ENCODE measurements at places on chromosomes 12 and 14.

DNA sequence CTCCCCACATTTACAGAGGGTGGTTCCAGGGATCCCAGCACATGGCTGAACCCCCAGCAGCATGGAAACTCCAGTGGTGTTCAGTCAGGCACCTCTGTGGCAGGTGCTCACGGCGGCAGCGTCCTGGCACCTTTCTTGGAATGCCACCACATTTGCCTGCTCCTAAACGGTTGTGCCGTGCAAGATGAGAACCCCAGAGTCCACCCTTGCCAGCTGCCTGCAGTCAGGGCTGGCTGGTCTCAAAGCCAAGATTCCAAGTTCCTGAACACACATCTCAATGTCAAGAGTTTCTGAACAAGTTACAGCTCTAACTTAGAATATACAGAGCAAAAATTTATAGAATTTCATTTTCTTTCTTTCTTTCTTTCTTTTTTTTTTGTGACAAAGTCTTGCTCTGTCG lies 38.7 kb downstream of the DDX51 start:
- no peak for DNase-seq

- DNase-seq = no peak
Observed at GRCh38 chr14:105085766-105086165, 20.5 kb upstream of the GPR132 start.

- DNase-seq = no peak
Observed at GRCh38 chr12:123891011-123891410, 81.6 kb downstream of the CCDC92 start.

DNA sequence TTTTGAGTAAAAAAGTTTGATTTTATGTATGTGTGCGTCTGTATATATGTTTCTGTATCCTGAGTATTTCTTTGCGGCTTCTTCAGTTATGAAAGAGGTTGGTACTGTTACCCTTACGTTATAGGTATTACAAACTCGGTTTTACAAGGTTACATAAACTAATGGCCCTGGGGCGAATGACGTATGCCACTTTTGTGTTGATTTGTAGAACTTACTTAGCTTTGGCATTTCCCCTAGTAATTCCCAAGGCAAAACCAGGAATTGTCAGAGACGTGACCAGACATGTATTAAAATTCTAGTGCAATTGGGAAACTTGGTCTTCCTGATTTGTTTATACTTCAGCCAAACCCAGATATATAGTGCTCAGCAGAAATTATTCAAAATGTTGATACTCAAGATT lies 93.3 kb downstream of the DUSP16 start:
- no peak for DNase-seq

- peak; percentile 45 for DNase-seq
Observed at GRCh38 chr12:89059721-89060541, 292.4 kb downstream of the DUSP6 start.

DNA sequence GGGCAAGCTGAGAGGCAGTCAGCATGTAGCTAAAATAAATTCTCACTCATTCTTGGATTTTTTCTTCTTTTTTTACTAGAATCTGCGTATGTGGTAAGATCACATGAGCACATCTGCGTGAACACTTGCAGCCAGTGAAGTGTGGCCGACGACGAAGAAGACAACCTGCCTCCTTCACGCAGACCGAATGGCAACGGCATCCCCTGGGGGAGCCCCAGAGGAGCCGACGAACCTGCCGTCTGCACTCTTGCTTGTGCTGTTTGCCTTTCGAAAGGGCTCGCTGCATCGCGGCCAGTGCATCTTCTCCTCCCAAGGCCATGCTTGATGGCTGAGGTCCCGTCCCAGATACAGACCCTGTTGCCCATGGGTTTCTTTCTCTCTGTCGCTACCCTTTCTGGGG lies 113.8 kb downstream of the KCNK10 start:
- DNase-seq = no peak

DNA sequence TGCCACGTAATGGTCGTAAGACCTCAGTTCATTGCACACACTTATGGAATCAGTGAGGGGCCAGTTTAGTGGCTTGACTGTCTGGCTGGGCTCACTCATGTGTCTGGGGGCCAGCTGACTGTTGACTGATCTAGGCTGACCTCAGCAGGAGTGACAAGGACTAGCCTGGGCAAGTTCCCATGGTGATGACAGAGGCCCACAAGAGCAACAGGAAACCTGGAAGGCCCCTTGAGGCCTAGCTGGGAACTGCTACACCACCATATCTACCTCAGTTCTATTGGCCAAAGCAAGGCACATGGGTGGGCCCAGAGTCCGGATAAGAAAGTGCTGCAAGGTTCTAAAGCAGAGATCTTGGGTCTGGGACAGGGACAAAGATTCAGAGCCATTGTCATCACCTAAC lies 21.3 kb upstream of the RFLNA start:
- DNase-seq = no peak

DNA sequence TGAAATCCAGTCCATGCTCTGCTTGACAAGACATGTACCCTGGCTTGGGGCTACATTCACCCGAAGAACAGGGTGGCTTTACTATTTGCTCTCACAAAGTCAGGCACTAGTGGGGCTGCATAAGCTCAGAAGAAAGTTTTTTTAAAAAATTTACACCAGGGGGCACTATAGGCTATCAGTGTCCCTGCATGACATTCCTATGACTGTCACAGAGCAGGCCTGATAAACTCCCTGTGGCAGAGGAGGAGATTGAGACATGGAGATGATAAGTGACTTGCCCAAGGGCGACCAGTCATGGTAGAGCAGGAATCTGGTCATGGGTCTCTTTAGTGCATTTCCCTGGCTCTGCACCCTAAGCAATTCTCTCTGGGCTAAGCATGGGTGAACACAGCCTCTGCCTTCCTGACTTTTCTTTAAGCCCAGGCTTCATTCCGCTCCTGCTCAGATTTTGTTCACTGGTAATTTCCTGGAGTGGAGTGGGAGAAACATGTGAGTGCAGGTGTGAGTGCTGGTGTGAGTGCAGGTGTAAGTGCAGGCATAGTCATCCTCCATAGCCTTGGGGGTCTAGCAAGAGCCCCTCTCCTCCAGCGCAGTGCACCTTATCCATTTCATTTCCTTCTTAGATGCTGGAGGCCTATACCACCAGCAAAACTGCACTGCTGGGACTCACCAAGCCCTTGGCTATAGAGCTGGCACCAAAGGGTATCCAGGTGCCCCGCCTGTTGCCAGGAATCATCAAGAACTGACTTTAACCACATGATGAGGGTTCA lies 91.6 kb downstream of the DHRS2 start:
- peak; percentile 2 for DNase-seq

GRCh38 chr14:59130462-59130861 lies 58.0 kb upstream of the DAAM1 start:
- no peak for DNase-seq

DNA sequence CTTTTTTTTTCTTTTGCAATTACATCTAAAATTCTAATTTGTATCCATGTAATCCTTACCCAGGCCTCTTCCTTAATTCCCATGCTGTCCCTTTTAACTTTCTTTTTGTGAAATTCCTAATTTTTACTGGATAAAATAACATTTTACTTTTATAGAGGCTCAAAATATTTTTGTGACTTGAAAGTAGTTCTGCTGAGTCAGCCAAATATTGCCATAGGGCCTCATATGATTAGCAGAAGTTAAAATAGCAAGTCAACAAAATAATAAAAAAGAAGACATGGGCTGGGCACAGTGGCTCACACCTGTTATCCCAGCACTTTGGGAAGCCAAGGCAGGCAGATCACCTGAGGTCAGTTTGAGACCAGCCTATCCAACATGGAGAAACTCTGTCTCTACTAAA lies 2.0 kb downstream of the C3AR1 start:
- no peak for DNase-seq

DNA sequence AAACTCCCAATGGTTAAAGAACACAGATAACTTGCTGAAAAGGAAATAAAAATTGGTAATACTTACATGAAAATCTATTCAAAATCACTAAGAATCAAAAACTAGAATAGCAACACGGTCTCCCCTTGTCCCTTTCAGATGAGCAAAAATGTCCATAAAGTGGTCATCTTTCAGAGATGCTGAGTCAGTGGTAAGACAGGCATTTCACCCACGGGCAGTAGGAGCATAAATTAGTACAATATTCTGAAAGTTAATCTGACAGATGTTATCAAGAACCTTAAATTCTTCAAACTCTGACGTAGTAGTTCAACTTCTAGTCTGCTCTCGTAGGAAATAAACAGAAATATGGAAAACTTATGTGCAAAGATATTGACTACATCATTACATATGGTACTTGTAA lies 33.1 kb upstream of the GNPNAT1 start:
- DNase-seq = no peak

DNA sequence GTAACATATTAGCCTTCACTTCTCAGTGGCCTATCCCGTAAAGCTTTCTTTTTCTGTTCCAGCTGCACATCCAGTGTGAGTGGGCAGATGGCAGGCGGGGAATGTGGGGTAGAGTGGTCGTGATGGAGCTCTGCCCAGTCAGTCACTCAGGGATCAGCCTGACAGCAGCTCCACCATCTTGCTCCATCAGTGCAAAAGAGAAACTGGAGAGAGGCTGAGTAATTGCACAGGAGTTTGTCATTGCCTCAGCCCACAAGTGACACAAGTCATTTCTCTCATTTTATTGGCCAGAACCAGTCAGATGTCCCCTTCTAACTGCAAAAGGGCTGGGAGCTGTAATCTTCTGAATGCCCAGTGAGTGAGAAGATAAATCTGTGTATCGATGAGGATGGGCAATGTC lies 66.5 kb downstream of the ATP23 start:
- no peak for DNase-seq

- DNase-seq = no peak
Observed at GRCh38 chr12:92356425-92356824, 210.8 kb upstream of the BTG1 start.

GRCh38 chr12:93091886-93092648 lies 163.0 kb upstream of the EEA1 start:
- no peak for DNase-seq

- peak; percentile 16 for DNase-seq
Observed at GRCh38 chr14:83826838-83827237, 1703.1 kb upstream of the FLRT2 start.

- no peak for DNase-seq
Observed at GRCh38 chr12:51393676-51394545, 2.7 kb upstream of the GALNT6 start.

DNA sequence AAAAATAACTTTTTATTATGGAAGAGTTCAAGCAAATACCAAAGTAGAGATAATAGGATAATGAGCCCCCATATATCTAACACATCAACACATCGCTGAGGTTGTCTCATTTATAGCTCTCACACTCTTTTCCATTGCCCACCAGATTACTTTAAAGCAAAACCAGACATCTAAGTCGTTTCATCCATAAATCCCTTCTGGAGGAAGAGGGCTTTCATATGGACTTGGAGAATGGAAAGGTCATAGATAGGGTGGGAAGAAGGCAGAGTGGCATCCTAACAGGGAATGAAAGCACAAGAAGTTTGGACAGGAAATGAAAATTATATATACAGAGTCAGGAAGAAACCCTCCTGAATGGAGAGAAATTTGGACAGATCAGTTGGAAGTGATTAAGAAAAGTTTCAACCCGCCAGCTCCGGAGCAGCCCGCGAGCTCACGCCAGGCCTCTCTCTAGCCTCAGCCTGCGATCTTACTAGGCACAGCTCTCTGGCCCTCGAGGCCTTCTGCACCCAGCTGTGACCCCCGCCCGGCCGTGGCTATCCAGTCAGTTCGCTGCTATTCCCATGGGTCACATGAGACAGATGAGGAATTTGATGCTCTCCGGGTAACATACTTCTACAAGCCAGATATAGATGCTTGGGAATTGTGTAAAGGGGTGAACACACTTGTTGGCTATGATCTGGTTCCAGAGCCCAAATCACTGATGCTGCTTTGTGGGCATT lies 48.4 kb upstream of the NID2 start:
- DNase-seq = no peak

DNA sequence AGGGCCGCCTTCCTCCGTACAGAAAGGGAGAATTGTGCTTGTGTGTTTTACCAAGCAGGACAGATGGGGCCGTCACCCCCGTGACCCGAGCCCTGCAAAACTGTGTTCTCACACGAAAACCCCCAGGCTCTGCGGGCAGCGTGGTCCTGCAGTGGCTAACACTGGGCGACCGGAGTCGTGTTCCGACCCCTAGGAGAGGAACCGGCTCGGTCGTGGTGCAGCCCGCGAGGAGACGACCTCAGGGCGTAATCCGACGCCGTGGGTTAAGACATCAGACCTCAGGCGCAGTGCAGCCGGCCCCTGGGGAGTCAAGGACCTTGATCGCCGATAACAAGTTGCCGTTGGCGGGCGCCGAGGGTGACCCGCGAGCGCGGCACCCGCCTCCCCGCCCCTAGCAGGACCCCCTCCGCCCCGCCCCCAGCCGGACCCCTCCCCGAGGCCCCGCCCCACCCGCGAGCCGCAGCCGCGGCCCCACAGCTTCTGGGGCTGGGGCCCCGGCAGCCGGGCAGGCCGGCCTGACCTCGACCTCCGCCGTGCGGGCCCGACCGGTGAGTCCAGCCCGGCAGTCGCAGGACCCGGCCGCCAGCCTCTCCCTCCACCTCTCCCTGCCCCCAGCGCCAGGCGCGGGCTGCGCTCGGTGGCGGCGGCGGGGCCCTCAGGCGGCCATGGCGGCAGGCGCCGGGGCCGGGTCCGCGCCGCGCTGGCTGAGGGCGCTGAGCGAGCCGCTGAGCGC lies at the start of gene CHPT1:
TSS of gene CHPT1 (plus strand) at position 444 of the 733 bp plus-strand sequence. CDS start at position 666, 222 bp downstream.
- DNase-seq = peak; percentile 37

- no peak for DNase-seq
Observed at GRCh38 chr12:92070054-92070863, 75.4 kb downstream of the BTG1 start.

GRCh38 chr12:93980711-93981110 lies 167.7 kb upstream of the PLXNC1 start:
- peak; percentile 87 for DNase-seq

DNA sequence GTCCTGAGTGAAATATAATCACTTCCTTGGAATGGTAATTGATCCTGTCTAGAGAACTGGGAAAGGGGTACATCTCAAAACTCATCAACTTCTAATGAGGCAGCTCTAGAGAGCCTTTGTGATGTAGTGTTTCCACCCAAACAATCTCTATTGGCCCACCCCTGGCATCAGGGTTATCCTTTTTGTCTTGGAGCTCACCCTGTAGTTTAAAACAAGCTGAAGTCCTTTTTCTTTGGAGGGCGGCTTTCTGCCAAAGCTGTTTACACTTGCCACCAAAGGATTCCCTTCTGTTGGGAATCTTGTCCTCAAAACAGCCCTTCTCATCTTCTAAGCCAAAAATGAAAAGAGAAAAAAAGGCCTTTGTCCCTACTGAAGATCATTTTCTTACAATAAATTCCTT lies 60.6 kb upstream of the GTF2A1 start:
- DNase-seq = no peak

DNA sequence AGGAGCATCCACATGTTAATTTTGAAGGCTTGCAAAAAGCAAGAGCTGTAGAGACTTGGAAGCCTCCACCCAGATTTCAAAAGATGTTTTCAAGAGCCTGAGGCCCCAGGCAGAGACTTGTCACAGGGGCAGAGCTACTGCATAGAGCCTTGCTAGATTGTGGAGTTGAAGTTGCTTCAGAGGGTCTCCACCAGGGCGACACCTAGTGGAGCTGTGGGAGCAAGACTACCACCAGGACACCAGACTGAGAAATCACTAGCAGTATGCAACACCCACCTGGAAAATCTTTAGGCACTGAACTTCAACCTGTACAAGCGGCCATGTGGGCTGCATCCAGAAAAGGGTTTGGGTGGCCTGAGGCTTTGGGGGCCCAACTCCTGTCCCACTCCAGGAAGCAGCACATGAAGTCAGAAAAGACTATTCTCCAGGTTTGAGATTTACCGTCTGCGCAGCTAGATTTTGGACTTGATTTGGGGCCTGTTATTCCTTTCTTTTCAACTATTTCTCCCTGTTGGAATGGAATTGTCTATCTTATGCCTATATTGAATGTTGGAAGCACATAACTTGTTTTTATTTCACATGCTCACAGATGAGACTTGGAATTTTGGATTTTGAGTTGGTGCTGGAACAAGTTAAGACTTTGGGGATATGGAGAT lies 508.6 kb downstream of the FLRT2 start:
- peak; percentile 67 for DNase-seq

- no peak for DNase-seq
Observed at GRCh38 chr12:53602176-53602864, 23.9 kb downstream of the ATF7 start.
